ENCODE measurements at places on chromosomes 6 and 20.

DNA sequence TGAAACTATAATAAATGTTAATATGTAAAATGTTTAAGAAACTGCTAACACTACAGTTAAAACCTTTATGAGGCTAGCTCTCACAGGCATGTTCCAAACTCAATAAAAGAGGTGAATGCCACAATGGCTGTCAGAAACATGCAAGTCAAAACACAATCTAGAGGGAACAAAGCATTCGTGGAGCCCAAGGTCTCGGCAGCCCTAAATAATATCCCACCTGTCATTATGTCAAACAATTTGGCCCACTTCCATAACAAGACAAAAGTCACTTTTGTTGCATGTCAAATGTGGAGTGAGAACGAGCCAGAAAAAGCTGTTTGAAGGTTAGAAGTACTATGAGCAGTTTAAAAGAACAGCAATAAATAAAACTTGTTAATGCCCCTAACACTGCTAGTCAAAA, 181.9 kb downstream of the GMDS start:
- DNase-seq, result no peak

DNA sequence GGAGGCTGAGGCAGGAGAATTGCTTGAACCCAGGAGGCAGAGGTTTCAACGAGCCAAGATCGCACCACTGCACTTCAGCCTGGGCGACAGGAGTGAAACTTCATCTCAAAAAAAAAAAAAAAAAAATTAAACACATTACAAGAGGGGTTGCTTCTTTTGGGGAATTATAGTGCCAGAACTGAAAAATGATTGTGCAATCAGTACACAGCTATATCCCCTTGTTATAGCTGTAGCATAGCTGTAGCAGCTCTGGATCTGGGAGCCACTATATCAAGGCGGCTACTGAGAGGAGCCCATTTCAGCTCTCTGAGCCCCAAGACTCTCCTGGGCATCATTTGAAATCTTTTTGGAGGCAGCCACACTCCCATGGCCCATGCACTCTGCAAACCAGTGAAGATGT, 334.3 kb downstream of the TFAP2A start:
- DNase-seq, result no peak

GRCh38 chr6:11083491-11083890, 10.1 kb upstream of the SMIM13 start:
- no peak for DNase-seq

DNA sequence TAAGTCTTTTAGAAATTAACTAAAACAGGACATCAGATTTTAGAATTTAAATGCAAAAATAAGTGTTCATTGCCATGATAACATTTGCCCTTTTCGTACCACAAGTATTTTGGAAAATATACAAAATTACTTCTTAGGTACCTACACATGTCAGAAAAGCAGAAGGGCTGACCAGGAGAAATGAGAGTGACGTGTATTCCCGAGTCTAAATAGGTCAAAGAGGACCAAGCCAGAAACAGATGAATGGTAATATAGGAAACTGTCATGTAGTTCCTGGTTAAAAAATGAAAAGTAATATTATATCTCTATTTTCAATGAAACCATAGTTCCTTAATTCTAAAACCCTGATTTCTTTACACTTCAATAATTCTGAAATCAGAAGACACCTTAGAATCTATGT, 126.2 kb downstream of the IPCEF1 start:
- no peak for DNase-seq

DNA sequence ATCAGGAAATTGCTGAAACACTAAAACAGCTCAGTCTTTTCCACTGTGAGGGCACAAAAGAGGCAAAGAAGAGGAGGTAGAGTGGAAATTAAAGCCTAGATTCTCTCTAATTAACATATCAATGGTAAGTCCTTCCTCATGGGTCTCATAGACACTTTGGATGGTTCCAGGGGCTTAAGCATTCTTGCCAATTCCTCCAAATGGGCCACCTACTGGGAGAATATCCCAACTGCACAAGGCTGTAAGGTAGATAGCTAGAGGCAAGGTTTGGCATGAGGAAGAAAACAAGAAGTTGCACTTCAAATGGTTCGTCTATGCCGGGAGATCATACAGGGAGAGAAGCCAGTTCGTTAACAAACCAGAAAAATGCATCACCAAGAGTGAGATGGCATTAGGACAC, 107.6 kb upstream of the KHDRBS2 start:
- no peak for DNase-seq

Data from activated T-helper 1 cell treated with Interleukin-2 at 50 U/mL for 16 hours (primary cell).